ENCODE measurements at places on chromosomes 3 and 15. TPM values are rescaled to one million over a fixed set of nuclear protein-coding genes. Genes with fewer than 3 reads are reported as not detected.

- peak; percentile 95 for DNase-seq
These were observed 502.5 kb downstream of the MECOM start for GRCh38 chr3:169161011-169161410.

GRCh38 chr15:80501476-80501875 lies 97.3 kb downstream of the ARNT2 start:
- no peak for DNase-seq

DNA sequence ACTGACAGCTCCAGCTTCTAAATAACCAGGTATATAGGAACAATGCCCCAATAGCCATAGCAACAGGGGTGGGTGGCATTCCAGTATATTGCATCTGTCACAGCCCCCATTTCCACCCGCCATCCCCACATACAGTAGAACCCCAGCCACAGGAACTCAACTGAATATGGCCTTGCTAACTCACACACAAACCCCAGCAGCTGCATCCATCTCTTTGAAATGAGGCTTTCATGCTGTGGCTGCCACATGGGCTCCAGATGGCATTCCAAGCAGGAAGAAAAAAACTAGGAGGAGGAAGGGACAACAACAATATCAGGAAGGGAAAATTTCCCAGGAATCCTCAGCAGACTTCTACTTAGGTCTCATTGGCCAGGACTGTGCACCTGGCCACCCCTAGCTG lies 54.6 kb downstream of the CCR3 start:
- no peak for DNase-seq

GRCh38 chr15:69338535-69339213 lies 40.0 kb downstream of the PAQR5 start:
- DNase-seq: peak; percentile 72

DNA sequence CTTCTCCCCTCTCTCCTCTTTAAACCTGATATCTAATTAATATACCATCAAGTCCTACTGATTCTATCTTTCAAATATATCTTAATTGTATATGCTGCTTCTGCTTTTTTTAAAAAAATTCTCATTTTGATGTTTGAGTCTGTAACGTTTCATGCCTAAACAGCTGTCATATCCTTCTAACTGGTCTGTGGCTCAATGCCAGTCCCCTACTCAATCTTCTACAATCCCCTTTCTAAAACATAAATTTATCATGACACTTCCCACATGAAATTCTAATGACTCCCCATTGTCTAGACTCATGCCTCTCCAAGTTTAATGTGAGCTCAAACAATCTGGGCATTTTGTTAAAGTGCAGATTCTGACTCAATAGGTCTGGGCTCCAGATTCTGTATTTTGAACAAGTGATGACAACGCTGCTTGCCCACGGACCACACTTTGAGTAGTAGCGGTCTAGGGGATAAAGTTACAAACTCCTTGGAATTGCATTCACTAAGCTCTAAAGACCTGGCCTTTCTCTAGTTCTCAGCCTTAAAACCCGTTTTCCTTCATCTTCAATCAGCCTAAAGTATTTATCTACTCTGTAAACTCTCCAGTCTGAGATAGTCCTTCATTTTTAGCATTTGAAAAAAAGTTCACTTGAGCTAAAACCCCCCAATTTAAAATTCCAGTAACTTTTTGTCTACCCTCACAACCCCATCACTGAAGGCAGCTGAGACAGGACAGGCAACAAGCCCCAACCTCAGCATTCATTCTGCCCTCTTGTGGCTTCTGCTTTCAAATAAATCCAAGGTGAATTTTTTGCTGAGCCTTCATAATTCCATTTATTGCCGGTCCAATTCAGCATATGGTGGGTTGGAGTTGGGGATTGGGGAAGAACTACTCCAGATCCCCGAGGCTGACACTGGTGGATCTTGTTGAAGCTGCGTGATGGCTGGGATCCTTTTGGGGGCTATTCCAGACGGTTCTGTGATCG lies 88.1 kb upstream of the THRB start:
- peak; percentile 60 for DNase-seq

DNA sequence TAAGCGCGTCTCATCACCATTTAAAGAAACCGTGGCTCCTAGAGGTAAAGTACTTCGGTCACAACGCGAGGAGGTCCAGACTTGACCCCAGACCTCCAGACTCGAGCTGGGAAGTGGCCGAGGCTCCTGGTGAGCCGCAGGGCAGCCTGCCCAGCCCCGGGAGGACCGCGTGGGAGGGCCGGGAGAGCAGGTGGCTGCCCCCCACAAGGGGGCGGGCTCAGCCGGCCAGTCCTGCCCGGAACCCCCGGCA lies at the start of gene SLC27A2:
Gene SLC27A2, plus strand, starts transcription at position 228 of the 250 bp plus-strand sequence. CDS start 232 bp downstream, outside the sequence.
- peak; percentile 53 for DNase-seq

GRCh38 chr3:152319256-152319655 lies 50.5 kb downstream of the MBNL1 start:
- DNase-seq: no peak

- peak; percentile 95 for DNase-seq
These were observed 208.7 kb upstream of the CDIN1 start for GRCh38 chr15:36370731-36371112.

- no peak for DNase-seq
These were observed 10.3 kb upstream of the ALDH1A3 start for GRCh38 chr15:100869151-100869999.

GRCh38 chr3:60657972-60658371 lies 593.3 kb downstream of the FHIT start:
- DNase-seq: no peak

DNA sequence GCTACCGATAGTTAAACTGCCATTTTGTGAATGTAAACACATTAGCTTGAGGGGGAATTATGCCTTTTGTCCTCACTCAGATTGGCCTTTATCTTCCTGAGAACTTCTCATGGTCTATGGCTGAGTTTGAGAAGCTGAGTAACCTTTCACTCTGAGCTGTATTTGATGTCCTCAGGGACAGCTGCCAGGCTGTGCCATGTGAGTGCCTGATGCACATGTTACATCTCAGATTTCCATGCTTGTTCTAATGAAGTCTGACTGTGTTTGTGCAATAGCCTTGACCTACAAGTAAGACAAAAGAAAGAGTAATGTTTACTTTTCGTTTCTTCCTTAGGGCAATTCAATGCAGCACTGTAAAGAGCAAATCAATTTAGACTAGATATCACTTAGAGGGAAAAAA lies 44.1 kb upstream of the ARL6 start:
- DNase-seq: peak; percentile 26

DNA sequence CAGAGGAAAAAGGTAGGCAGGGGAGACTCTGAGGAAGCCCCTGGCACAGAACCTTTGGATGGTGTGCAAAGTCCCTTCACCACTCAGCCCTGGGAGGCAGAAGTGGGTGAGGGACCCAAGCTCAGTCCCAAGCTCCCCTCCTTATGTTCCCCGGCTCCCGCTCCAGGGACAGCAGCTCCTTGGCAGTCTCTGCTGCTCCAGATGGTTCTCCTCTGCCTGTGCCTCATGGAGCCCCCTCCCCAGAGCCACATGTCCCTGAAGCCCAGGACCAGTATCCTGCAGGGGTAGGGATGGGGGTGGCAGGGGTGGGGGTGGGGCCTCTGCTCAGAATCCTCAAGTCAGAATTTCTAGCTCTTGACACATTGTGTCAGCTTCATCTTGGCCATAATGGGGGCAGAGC lies 8.0 kb upstream of the CAMKV start:
- no peak for DNase-seq

- DNase-seq: no peak
These were observed 1.5 kb downstream of the MELTF start for GRCh38 chr3:197027896-197028727.

GRCh38 chr3:126924458-126924857 lies 58.5 kb upstream of the PLXNA1 start:
- no peak for DNase-seq

- no peak for DNase-seq
These were observed 53.1 kb downstream of the TCF12 start for GRCh38 chr15:56971571-56971970.

DNA sequence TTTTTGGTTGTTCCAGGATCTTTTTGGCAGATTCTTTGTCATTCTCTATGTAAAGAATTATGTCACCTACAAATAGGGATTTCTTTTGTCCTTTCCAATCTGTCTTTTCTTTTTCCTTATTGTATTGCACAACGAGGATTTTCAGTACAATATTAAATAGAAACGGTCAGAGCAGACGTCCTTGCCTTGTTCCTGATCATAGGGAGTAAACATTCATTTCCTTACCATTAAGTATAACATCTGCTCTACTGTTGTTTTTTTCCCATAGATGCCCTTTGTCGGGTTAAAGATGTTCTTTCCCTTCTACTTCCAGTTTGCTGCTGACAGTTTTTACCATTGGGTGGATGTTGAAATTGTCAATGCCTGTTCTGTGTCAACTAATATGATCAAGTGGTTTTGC lies 528.4 kb downstream of the OCA2 start:
- DNase-seq: no peak

- no peak for DNase-seq
These were observed 20.6 kb downstream of the CCDC13 start for GRCh38 chr3:42752441-42752840.

DNA sequence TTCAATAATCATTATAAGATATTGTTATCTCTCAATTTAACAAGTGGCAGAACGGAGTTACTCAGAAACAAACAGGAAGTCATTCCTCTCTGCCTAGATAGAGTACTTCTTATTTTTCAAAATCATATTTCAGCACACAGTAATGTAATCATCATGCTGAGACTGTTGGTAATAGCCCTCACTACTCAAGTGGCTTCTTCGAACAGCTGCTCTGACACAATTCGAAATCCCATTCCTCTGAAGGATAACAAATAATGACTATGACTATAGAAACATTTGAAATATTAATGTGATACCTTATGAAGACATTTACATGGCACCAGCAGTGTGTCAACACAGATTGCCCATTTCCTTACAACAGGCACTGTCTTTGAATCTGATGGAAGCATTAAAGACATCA lies 1249.8 kb downstream of the NSUN3 start:
- no peak for DNase-seq

DNA sequence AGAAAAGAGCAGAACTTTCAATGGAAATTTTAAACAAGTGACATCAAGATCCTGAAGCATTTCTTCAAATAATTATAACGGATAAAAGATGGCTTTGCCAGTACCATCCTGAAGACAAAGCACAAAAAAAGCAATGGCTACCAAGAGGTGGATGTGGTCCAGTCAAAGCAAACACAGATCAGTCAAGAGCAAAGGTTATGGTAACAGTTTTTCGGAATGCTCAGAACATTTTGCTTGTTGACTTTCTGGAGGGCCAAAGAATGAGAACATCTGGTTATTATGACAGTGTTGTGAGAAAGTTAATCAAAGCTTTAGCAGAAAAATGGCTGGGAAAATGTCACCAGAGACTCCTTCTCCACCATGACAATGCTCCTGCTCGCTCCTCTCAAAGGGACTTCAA lies 31.5 kb downstream of the FEM1B start:
- DNase-seq: no peak

- DNase-seq: peak; percentile 75
These were observed 85.9 kb downstream of the DCLK3 start for GRCh38 chr3:36678216-36679013.

- DNase-seq: no peak
These were observed 276.1 kb upstream of the LRRC3B start for GRCh38 chr3:26346497-26346896.

GRCh38 chr3:57985176-57985983 lies 22.8 kb upstream of the FLNB start:
- peak; percentile 1 for DNase-seq

DNA sequence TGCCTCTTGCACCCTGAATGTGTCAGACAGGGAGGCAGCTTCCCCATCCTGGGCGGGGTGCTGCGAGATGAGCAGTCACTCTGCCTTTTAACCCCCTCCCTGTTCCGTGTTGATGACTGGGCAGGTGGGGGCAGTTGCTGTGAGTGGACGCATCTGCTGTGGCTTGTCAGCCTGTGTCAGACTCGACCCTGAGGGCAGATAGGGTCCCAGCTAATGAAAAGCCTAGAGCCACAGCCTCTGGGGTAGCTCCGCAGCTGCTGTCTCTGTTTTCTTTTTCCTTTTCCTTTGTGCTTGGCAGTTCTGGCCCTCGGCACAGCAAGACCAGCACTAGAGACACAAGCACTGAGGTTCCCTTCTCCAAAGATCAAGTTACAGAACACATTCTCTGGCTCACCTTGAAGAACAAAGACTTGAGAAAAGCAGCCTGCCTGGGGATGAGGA lies 43.0 kb upstream of the GLCE start:
- DNase-seq: no peak

- DNase-seq: no peak
These were observed 28.2 kb downstream of the UBE3A start for GRCh38 chr15:25410649-25411048.

GRCh38 chr3:106232956-106233355 lies 364.1 kb upstream of the CBLB start:
- no peak for DNase-seq

- DNase-seq: no peak
These were observed 142.8 kb downstream of the CHL1 start for GRCh38 chr3:339351-339750.

DNA sequence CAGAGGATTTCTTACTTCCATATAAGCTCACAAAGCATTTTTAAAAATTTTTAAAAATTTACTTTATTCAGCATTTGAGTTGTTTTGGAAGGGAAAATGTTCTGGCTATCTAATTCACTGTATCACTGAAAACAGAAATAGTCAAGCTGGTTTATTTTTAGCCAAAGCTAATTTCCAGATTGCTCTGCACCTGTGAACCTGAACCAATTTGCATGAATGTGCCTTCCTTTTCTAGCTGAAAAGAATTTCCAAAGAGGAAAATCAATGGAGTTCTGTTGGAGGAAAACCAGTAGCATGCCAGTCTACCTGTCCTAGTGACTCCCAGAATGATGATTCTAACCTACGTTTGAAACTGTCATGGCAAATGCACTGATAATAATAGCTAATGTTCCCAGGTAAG lies 134.2 kb upstream of the LIPC start:
- DNase-seq: no peak

DNA sequence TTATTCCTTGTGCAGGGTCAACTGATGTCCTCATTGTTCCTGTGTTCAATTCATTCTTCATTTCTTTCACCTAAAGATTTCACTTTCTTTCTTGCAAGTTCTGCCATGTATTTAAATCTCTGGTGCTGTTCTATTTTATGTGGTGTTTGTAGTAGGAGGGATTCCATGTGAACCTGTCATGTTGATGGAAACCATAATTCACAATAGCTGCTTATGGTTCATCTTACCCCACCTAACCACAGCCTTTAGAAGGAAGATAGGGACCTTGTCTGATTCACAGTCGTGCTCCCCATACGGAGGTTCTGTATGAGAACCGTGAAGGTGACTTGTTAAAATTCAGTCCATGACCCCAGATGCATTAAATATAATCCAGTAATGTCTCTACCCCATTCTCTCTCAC lies 21.9 kb downstream of the SLCO2A1 start:
- no peak for DNase-seq

The MLF1 gene
- 11.9 TPM for total RNA-seq

The OXTR gene
- total RNA-seq: 21.5 TPM

The CYP1A1 gene
- total RNA-seq: 2.3 TPM

The SPINT1 gene
- 177 TPM for total RNA-seq

The FGF7 gene
- not detected for total RNA-seq

The SERPINI1 gene
- 0.52 TPM for total RNA-seq

The ZMYND10 gene
- 3.9 TPM for total RNA-seq

The STAC gene
- total RNA-seq: 6.7 TPM

The PLD1 gene
- total RNA-seq: 7.3 TPM

The PP2D1 gene
- total RNA-seq: not detected

The CILP gene
- not detected for total RNA-seq

The P2RY14 gene
- not detected for total RNA-seq

The TSC22D2 gene
- 15.7 TPM for total RNA-seq

The SEMA3F gene
- 47.3 TPM for total RNA-seq

The CCNB2 gene
- 61.7 TPM for total RNA-seq
